ENCODE measurements at places on chromosomes 2 and 18.
A peak's percentile ranks its signal among the peaks of the same experiment; 100 is the strongest.

DNA sequence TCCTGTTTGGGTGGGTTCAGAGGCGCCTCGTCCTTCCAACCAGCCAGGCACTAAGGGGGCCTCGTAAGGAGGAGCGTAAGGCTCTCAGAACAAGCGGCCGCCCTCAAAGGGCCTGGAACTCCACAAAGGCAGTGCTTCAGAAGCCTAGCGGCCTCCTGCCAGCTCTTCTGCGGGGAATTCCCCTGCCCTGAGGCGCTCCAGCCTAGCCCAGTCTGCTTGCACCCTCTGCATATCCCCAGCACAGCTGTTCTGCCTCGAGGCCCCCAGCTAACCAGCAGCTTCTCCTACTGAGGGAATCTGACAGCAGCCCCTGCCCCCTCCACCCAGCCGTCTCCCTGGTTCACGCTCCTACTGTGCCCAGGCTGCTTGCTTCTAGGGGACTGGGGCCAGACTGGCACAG lies 265.9 kb downstream of the TFCP2L1 start:
- no peak for DNase-seq

DNA sequence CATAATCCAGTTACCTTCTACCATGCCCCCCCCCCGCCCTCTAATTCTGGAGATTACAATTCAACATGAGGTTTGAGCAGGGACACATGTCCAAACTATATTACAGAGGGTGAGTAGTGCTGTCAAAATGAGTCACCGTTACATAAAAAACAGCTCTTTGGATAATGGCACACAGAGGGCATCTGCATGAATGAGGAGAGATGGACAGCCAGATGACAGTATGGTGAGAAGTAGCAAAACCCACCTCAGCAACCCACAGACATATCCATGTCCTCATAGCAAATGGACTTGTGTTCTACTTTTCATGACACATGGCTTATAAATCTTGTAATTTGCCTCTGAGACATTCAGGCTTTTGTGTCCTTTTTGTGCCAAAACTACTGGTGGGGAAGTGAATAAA lies 132.0 kb downstream of the EML6 start:
- DNase-seq, result no peak

- no peak for DNase-seq
Measured at GRCh38 chr2:142591420-142591819, 286.0 kb upstream of the KYNU start.

- peak; percentile 24 for DNase-seq
Measured at GRCh38 chr2:122168799-122169198, 413.3 kb downstream of the TSN start.

DNA sequence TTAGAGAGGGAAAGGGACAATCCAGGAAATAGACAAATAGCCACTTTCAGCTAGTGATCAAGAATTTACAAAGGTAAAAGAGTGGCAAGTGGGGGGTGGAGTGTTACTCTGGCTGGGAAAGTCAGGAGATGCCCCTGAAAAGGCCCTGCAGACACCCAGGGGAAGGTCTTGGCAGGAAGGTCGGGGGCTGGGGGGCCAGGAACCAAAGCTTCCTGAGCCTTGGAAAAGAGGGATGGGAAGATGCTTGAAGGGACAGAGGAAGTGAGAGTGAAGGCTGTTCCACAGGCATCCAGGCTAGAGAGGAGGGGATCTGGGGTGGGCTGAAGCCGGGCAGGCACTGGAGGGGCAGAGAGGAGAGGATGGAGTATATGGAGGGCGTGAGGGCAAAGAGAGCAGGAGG lies 3.9 kb upstream of the TMEM37 start:
- no peak for DNase-seq

GRCh38 chr2:48699348-48699930 lies 56.1 kb downstream of the LHCGR start:
- DNase-seq, result no peak

DNA sequence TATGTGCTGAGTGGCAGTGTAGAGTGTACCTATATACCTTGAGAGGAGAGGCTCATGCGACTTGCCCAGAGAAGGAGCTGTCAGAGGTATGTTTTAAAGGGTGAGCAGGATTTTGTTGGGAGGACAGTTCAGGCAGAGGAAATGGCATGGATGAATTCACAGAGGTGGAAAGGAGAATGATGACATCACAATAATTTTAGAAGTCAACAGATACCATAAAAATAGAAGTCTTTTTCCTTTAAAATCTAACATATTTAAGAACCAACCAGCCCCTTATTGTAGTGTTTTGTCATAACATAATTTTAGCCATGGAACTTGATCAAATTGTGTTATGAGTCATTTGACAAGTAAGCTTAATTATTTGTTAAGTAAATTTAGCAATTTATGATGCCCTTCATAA lies 538.1 kb upstream of the GYPC start:
- no peak for DNase-seq

DNA sequence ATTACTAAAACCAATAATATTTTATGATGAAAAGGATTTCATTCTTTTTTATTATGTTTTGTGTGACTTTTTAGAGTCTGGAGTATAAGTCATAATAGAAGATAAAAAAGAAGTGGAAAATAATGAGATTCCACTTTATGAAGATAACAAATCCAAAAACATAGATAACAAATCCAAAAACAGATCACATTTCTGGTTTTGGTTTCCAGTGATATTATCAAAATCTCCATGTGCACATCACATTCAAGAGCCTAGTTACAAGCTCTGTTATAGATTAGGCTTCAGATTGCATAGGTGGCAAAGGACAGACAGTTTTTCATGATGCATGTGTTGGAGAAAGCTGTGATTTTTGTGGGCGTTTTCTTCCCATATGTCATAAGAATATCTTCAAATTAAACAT lies 648.2 kb downstream of the STK39 start:
- DNase-seq, result no peak

DNA sequence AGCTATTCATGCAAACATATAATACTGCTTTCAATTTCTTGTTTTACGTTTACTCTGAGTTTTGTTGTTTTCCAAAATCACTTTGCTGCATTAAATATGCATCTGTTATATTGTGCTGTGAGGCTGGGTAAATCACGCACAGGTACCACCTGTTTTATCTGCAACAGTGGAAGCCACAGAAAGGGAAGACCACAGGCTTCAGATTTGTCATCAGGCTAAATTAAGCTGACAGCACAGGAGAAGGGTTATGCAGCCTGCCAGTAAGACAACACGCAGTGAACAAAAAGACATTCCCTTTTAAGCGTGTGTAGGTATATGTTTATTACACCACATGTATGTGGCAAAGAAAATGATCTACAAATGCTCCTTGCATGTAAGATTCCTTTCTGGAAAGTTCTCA lies 38.2 kb downstream of the ZNF516 start:
- no peak for DNase-seq

DNA sequence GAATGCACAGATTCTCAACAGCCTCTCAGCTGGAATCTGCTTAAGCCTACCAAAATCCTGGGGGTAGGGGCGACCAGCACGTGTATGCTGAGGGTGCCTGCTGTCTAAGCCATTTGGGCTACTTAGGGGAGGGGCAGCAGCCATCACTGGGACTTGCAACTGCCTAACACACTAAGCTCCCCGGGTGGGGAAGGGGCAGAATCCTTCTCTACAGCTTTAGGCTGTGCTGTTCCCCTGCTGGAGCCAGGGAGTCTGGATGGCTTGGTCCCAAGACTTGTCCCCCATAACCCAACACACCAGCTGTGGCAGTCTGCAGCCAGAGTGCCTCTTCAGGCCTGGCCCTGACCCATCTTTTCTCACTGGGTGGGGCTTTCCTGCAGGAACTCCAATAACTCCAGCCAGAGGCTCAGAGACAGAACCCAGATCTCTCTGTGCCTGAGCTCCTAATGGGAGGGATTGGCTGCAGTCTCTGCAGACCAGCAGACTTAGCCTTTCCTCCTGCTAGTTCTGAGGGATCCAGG lies 305.4 kb upstream of the RND3 start:
- DNase-seq, result no peak

DNA sequence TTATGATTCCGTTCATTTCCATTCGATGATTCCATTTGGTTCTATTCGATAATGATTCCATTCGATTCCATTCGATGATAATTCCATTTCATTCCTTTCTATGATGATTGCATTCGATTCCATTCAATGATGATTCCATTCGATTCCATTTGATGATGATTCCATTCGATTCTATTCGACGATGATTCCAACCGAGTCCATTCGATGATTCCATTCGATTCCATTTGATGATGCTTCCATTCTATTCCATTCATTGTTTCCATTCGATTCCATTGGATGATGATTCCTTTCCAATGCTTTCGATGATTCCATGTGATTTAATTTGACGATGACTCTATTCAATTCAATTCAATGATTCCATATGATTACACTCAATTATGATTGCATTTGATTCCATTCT lies 1093.5 kb downstream of the RPIA start:
- DNase-seq, result no peak

- no peak for DNase-seq
Measured at GRCh38 chr2:104812286-104812685, 41.6 kb upstream of the POU3F3 start.

- DNase-seq, result no peak
Measured at GRCh38 chr2:159179096-159179495, 107.4 kb downstream of the WDSUB1 start.

- DNase-seq, result no peak
Measured at GRCh38 chr2:100615471-100615870, 52.7 kb downstream of the PDCL3 start.

- no peak for DNase-seq
Measured at GRCh38 chr2:162938387-162938786, 99.8 kb upstream of the KCNH7 start.

DNA sequence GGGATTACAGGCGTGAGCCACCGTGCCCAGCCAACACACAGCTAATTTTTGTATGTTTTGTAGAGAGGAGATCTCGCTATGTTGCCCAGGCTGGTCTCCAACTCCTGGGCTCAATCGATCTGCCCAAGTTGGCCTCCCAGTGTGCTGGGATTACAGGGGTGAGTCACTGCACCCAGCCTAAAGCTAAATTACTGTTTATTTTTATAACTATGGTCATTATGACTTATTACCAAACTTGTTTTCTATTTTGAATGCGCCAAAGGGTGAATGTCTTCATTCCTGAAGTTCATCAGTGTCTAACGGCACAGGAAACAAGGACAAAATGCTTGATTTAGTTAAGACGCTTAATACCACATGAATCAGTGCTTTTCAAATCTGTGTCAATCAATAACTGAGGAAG lies 38.9 kb upstream of the GREB1L start:
- DNase-seq, result no peak

DNA sequence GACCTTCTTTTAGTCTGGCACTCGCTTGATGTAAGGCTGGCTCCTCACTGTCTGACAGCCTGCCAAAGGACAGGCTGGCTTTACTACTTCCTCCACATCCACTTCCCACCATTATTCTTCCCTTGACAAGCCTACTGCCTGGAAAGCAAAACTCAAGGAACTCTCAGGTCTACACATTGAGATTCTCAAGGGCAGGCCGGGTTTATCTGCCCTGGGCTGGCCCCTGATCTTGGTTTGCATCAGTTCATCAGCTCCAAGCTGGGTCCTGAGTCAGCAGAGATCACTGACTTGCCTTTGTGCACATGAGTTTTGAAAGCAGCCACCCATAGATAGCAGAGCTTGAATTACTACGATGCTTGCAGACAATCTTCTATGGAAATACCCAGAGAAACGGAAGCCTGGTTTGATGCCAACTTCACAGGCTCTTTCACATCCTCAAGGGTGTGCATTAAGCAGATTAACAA lies 53.9 kb downstream of the KCTD18 start:
- DNase-seq, result no peak

GRCh38 chr2:43415592-43415991 lies 180.2 kb downstream of the THADA start:
- no peak for DNase-seq

DNA sequence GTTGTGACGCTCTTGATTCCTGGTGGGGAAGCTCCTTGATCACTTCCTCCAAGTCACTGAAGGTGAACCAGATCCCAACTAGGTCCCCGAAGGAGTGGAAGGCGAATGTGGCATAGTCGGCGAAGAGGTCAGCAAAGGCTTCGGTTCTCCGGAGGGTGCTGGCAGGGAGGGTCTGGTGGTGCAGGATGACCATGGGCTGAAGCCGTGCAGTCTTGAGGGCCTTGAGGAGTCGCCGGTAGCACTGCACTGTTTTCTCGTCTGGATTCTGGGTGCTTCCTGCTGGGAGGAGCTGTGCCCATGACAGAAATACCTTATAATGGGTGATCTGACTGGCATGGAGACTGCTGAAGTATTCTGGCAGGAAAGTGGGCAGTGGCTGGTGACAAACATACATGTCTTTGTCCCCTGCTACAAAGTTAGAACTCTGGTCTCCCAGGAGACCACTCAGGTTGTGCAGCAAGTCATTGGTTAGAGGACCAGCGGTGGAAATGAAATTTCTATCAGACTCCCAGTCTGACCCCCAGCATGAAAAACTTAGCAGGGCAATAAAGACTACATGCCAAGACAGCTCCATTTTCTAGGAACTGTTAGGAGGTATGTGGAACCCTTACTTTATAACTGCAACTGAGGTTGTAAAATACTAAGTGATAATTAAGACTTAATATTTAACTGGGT lies at the start of gene LCT:
Gene LCT, minus strand, starts transcription at position 589 of the 675 bp plus-strand sequence. Its CDS starts 15 bp downstream, at position 574.
- no peak for DNase-seq

DNA sequence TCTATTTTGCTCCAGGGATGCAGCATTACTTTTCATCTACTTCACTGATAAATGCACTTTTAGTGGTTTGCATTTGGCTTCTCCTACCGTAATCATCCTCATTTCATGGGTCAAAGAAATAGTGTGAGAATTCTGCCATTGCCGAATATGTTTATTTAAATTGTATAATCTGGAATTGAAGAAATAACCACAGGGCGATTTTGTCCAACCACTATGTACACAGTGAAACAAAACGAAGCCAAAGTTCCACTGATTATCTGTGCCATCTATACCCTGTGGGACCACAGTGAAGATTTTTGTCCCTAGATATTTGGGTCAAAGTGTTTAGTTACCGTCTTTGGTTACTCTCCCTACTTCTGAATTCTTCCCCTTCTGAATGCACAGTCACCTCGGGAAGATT lies 888.6 kb upstream of the NRXN1 start:
- no peak for DNase-seq

DNA sequence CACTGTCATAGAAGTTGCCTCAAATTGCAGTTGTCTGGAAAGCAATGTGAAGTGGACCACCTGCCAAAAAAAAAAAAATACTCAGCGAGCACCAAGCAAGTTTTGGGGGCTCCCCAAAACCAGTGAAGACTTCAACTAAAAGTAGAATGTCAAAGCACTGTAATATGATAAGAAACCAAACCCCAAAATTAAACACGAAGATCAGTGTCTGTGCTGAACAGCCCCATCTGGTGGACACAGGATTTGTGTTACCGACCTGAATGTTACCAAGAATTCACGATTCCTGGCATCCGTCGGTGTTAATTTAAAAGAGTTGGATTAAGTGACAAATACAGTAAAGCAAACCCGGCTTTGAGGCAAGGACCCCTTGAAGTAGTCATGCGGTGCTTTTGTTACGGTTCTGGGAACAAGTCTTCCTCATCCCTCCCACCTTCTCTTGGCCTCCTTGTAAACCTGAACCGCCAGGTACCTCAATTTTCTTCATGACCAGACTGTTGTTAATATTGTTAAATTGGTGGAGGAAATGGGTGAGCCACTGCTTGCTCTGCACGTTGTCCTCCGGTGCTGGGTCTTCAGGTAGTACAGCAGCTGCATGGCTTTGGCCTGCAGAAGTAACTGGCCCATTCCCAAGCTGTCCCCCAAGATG lies 31.3 kb upstream of the SSB start:
- DNase-seq, result no peak

GRCh38 chr2:224956706-224957105 lies 85.6 kb downstream of the DOCK10 start:
- DNase-seq, result no peak
